ENCODE measurements at places on chromosomes 4 and X.

DNA sequence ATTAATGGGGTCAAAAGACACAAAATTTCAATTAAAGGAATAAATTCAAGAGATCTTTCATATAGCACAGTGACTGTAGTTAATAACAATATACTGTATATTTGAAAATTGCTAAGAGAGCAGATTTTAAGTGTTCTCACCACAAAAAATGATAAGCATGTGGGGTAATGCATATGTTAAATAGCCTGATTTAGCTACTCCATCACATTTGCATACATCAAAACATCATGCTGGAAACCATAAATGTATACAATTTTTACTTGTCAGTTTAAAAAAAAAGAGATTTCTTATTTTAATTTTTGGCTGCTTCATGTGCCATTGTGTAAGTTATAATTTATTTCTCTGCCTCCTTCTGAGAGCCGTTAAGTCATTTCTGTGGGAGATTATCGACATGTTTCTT is 65.9 kb downstream of the FAM184B start:
- DNase-seq = no peak

DNA sequence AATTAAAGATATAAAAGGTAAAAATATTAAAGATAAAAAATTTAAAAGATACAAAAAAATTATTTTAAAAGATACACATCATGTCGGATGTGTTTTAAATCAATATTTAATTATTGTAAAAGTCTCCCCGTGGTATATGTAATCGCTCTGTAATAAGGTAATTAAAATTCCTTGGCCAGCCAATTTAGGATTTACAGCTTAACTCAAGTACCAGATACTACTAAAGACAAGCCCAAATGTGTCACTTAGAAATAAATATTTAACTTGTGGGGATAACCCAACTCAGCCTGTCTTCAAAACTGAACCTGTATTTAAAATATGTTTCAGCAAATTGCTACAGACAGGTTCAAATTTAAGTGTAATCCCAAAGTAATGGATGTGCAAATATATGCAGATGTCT is 56.0 kb downstream of the GPR82 start:
- no peak for DNase-seq

- DNase-seq = peak; percentile 0
Observed at GRCh38 chrX:97685753-97686152, 802.0 kb downstream of the RPA4 start.

DNA sequence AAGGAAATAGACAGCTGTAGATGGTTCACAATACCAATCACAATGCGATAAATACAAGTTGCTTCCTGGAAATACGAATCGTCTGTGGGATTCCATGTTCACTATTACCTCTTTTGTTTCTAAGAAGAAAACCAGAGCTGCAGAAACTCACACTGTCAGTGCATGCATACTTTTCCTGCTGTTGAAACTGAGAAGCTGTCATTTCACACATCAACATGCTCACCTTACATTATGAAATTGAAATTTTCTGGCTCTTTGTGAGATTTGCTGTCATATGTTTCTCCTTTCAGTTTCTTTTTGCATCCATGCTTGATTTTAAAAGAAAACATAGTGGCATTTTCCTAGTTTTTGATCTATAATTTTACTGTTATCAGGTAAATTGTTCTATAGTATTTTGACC is 418.3 kb upstream of the HTR2C start:
- DNase-seq = no peak

DNA sequence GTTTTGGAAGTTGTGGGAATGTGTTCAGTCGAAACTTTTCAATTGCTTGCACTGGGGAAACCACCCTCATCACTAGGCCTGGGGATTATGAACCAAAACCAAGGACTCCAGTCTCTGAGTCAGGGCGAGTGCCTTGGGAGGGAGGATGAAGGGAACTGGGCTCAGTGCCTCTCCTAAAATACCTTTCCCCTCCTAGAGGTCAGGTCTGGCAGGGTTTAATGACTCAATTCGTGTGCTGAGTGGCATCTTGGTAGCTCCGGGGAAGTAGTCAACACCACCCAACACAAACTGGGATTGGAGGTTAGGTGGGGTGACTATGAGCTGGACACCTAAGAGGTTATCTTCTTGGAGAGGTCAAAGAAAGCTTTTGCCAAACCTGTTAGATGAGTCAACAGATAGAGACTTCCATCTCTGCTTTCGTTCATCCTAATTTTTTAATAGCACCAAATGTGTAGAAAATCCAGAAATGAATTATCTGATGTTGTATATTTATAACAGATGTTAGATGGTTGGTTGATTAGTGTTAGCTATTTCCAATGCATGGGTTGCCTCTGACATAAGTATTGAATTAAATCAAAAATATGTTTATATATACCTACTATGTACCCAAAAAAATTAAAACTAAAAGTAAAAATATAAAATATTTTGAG is 202.8 kb downstream of the SHROOM3 start:
- no peak for DNase-seq

DNA sequence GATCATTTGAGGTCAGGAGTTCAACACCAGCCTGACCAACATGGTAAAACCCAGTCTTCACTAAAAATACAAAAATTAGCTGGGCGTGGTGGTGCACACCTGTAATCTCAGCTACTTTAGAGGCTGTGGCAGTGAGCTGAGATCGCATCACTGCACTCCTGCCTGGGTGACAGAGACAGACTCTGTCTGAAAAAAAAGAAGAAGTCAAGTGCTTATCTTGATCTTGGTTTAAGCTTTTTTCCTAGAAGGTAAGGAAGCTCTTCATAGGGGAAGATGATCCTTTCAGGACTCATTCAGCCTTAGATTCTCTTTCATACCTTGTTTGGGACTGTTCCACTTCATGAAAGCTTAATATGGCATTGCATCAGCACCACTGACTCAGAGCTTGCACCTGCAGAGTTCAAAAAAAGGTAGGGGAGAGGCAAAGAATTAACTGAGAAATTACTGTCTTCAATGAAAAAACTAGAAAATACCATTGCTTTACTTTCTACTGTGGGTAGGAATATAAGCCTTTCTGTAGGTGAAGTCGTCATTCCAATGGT is 70.8 kb upstream of the EPGN start:
- DNase-seq = no peak

GRCh38 chr4:72842323-72842722 is 227.2 kb downstream of the COX18 start:
- DNase-seq = no peak

- no peak for DNase-seq
Observed at GRCh38 chrX:79081895-79082512, 62.5 kb upstream of the GPR174 start.

GRCh38 chr4:18626996-18627395 is 605.4 kb upstream of the LCORL start:
- no peak for DNase-seq

GRCh38 chr4:172881645-172882044 is 287.0 kb upstream of the GALNT7 start:
- DNase-seq = no peak

DNA sequence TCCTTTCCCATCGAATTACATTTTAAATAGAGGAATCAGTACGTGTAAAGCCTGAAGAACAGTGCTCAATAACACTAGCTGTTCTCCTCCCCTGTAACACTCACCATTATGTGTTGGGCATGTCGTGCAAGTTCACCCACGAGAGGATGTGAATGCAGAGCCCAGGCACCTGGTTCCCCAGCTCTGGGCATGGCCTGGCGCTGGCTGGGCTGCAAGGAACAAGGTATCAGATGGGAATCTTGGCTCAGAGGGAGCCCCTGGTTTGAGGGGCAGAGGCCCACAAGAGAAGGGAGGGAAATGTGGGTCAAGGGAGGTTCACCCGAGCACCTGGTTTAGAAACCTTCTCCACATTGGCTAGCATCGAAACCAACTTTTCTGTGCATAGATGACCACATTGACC is 41.7 kb upstream of the MTM1 start:
- no peak for DNase-seq

Data from activated T-cell treated with anti-CD3 and anti-CD28 coated beads for 24 hours (primary cell).